ENCODE measurements at places on chromosomes 5 and 9.
A peak's percentile ranks its signal among the peaks of the same experiment; 100 is the strongest.

- DNase-seq, result peak; percentile 26
These were observed 2.1 kb downstream of the ECPAS start for GRCh38 chr9:111481885-111482636.

DNA sequence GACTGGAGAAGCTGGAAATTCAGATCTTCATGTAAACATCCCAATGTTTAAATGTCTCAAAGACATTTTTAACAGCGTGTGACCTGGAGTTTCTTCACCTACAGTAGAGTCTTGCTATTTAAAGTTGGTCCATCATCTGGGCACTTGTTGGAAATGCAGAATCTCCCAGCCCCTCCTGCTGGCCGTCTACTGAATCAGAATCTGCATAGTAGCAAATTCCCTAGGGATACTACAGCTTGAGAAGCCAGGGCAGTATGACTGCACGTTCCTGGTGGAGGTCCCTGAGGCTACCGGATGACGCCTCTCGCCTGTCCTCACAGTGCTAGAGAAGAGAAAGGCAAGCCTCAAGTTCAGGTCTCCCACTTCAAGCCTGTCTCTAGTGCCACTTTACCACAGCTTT, 15.7 kb downstream of the SAP30L start:
- DNase-seq, result peak; percentile 57

DNA sequence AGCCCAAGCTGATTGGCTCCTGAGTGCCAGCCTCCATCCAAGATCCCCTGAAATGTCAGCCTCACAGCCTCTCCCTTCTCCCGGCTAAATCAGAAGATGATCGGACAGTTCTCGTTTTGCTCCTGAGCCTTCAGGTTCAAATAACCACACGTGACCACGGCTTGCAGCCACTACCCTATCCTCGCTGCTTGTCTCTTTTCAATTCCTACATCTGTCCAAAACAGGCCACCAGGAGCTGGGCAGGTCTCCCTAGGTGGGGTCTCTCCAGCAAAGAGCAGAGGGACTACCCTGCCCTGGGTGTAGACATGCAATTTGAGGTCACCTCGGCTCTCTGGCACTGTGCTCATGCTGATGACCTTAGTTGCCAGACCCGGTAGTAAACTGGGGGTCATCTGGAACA, 224.0 kb upstream of the TBC1D2 start:
- no peak for DNase-seq

- DNase-seq, result peak; percentile 27
These were observed 27.1 kb downstream of the ERAP1 start for GRCh38 chr5:96780626-96781025.

Measured in fibroblast of skin of scalp (primary cell).